ENCODE measurements at places on chromosomes 2 and 18.
A peak's percentile ranks its signal among the peaks of the same experiment; 100 is the strongest.

- no peak for DNase-seq
Observed at GRCh38 chr18:28365411-28365831, 188.5 kb upstream of the CDH2 start.

GRCh38 chr2:169662744-169663143, 31.5 kb downstream of the CFAP210 start:
- no peak for DNase-seq

DNA sequence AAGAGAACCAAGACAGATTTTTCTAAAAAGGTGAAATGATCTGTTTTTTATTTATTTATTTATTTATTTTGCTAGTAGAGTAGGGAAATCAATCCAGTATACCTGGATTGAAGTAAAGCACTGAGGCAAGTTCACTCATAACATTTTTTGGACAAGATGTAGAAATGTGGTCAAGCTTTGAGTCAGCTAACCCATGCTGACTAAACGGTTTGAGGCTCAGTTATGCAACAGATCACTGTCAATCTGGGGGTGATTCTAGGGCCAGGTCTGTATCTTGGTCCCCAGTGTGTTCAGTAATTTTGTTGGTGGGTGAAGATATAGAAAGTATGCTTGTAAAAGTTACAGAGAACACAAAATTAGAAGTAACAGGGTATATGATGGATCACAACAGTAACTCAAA, 60.2 kb downstream of the RMDN2 start:
- peak; percentile 24 for DNase-seq

- DNase-seq, result no peak
Observed at GRCh38 chr2:235480614-235481013, 13.2 kb upstream of the AGAP1 start.

DNA sequence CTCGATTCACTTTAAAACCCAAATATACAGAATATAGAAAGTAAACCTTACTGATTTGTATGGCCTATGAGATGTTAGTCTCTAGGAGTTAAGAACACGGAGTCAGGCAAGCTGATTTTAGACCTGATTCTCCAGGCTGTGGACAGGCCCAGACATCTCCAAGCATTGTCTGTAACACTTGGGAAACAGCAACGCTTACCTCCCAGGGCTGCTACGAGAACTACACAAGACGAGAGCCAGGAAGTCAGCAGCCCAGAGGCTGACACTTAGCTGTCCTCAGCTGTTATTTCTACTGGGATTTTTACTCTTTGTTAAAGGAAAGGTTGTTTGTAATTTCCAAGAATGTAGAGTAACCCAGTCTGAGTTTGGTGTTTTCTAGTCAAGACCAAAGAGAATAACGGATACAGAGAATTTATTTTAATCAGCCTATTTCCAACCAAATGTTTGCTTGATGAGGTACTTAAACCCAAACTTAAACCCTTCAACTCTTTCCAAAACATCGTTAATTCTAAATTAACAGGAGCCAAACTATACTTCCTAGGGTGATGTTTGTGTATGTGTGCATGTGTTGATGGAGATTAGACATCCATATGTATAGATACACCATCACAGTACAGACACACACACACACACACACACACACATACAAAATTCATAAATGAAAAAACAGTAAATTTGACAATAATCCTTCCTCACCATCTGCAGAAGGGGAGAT, 123.4 kb downstream of the LAMA1 start:
- no peak for DNase-seq

- peak; percentile 65 for DNase-seq
Observed at GRCh38 chr18:45197526-45197970, 417.7 kb upstream of the SLC14A2 start.

DNA sequence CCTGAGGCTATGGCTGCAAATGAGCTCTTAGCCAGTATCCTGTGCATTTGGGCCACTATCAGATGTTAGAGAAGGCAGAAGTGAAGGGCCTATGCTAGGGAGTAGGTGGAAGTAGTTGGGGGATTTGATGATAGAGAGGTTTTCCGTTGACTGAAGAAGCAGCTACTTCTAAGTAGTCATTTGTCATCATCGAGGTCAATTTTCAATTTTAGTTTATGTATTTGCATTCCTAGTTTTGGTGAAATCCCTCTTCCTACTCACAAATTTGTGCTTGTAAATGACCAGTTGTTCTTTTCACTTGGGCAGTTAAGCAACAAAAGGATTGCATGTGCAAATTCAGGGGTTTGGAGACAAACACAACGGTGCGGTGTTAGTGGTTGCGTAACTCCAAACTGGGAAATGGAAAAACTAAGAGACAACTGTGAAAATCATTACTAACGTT, 48.5 kb upstream of the PELI1 start:
- DNase-seq, result no peak

GRCh38 chr2:238202326-238203093, 985 bp downstream of the ILKAP start:
- no peak for DNase-seq
